ENCODE measurements at places on chromosomes 4 and X.

DNA sequence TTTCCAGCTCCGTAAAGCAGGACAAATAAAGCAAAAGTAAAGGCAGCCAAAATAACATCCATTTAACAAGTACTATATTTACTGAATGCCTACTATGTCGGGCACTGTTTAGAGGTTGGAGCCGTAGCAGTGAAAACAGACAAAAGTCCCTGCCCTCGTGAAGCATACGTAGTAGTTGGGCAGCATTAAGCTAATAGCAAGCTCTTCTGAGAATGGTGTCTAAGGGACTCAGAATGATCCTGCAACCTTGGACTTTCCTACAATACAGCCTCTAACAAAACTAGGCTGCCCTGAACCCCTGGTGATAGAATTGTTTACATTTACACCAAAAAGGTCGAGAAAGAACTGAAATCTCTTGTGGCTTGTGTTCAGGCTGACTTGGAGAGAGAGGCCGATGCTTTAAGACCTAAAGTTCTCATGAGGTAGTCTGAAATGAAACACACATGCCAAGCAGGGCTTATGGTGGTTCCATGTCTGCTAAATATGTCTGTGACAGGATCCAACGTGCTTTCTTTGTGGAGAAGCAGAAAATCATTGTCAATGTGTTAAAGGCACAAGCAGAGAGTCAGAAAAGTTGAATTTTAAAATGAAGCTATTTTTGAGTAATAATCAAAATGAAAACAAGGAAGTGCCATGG, 898 bp upstream of the PDGFC start:
- DNase-seq, result no peak

- peak; percentile 43 for DNase-seq
Observed at GRCh38 chr4:47106561-47106960, 75.2 kb downstream of the GABRB1 start.

DNA sequence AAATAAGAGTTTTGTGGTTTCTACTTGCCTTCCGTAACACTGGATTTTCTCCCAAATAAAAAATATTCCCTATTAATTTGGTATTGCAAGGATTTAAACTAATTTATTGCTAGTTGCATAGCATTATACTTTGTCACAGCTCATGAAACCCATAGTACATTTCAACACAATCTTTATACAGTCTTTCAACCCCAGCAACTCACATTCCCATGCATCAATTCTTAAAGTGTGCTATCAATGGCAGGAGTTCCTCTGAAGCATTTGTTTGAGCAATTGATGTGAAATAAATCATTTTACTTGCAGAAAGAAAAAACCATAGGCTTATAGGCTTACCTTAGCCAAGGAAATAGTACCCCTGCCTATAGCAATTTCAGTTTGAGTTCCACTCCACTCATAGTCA, 251.9 kb downstream of the PAPSS1 start:
- DNase-seq, result no peak

GRCh38 chrX:40182615-40183014, 84.9 kb upstream of the BCOR start:
- no peak for DNase-seq

GRCh38 chr4:56755901-56756300, 65.6 kb downstream of the SPINK2 start:
- DNase-seq, result no peak

- peak; percentile 18 for DNase-seq
Observed at GRCh38 chrX:17442898-17443297, 67.9 kb downstream of the NHS start.

GRCh38 chr4:145623831-145624230, 4.6 kb downstream of the MMAA start:
- peak; percentile 42 for DNase-seq

- DNase-seq, result no peak
Observed at GRCh38 chr4:6649216-6649615, 8.7 kb downstream of the MRFAP1 start.

DNA sequence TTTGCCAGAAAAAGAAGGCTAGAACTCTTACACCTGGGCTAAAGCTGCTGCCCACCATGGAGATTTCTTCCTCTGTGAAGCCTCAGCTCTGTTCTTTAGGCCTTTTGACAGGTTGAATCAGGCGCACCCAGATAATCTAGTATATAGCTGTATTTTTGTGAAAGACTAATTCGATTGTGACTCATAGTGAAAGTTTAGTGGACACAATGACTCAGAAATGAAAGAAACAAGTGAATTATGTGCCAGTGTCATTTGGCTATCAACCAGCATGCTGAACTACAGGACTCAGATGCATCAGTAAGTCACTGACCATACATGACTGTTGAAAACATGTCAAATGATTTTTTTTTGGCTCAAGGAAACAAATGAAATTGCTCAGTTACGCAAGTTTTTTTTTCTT, 425.4 kb downstream of the SLITRK2 start:
- no peak for DNase-seq

- peak; percentile 90 for DNase-seq
Observed at GRCh38 chr4:1842993-1843448, 12.9 kb downstream of the LETM1 start.

DNA sequence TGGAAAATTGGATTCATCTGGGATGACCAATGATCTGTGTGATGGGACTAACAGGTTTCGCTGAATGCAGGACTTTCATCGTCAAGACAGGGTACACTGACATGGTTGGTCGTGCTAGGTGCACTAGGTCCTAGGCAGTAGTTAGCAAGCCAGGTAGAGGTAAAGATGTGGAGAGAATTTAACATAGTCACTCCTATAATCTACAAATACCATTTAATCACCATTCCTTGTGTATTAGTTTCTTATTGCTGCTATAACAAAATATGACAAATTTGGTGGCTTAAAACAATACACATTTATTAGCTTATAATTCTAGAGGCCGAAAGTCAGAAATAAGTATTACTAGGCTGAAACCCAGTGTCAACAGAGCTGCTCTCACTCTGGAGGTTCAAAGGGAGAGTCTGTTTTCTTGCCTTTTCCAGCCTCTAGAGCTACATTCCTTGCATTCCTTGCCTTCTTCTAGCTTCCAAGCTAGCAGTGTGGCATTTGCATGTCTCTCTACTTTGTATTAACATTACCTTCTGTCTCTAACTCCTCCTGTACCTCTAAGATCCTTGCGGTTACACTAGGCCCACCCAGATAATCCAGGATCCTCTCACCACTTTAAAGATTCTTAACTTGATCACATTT, 98.7 kb upstream of the GRIA3 start:
- peak; percentile 19 for DNase-seq

DNA sequence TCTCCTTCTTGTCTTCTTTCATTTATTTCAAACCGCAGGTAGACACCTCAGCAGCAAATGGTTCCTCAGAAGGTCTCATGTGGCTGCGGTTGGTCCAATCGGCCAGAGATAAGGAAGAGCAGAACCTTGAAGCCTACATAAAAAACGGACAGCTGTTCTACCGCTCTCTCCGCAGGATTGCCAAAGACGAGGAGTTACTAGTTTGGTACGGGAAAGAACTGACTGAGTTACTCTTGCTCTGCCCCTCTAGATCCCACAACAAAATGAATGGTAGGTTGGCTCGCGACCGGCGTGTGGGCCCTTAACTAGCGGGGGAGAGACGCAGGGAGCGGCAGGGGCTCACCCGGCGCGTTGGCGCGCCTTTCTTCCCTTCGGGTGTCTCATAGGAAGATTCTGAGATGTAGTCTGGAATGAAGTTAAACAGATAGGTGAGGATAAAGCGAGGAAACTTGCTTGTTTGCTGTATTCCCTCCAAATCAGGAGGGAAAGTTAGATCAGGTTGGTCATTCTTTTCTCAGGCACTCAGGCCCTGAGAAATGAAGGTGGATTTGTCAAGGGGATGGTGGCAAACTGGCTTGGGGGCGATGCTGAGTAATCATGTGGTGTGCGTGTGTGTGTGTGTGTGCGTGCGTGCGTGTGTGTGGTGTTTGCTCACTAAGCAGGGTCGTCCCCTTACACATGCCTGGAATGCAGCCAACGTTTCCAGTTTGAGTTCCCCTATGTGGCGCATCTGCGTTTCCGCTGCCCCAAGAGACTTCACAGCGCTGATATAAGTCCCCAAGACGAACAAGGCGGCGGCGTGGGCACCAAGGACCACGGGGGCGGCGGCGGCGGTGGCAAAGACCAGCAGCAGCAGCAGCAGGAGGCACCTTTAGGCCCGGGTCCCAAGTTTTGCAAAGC, 4.2 kb downstream of the PRDM8 start:
- DNase-seq, result peak; percentile 76

GRCh38 chr4:3308691-3309090, 15.9 kb downstream of the RGS12 start:
- no peak for DNase-seq

GRCh38 chrX:8849458-8849857, 48.3 kb upstream of the FAM9A start:
- no peak for DNase-seq

DNA sequence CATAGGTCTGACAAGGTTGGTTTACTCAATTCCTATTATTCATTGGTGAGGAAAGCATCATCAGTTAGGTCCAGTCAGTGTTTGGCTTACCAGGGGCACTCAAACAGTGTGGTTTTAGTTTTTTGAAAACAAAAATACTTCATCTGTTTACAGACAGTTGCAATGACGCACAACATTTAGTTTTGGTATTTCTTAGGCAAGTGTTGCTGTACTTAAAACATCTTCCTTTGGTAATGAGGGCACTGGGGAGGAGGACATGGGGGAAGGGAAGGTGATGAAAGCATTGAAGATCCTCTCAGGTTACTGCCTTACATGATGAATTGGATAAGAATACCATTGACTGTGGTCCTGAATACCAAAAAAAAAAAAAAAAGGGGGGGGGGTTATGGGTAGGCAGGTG, 93.7 kb upstream of the MAOA start:
- no peak for DNase-seq

GRCh38 chr4:181650033-181650825, 593.0 kb upstream of the TENM3 start:
- peak; percentile 58 for DNase-seq

DNA sequence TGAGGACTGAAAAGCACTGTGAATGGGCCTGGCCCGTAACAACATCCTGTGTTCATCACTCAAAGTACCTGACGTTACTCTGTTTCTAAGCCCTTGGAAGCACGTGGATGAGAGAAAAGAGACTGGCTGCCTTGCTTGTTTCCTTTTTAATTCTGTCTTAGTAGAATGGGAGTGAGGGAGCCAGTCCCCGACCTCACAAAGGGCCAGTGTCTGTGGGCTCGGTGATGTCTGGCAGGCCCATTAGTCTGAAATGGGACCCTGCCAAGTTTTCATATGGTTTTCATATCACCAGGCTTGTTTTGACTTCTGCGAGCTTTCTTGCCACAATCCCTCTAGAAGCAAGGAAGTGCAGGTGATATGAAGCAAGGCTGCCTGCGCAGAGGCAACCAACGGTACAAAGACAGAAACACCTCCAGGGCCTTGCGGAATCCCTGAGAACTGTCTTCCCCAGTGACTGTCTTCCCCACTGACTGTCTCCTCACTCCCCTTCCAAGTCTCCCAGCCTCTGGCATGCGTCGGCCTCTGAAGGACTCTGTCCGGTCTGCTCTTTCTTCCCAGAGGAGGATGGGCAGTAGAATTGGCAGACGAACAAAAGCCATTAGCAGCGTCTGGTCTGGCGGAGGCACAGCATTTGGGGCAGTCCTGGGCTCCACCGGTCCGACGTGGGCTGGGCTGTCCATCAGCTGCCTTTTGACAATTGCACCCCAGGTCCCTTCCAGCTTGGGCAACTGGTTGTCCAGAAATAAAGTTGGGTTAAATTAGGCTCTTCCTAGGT, 20.2 kb upstream of the RASL11B start:
- peak; percentile 67 for DNase-seq

DNA sequence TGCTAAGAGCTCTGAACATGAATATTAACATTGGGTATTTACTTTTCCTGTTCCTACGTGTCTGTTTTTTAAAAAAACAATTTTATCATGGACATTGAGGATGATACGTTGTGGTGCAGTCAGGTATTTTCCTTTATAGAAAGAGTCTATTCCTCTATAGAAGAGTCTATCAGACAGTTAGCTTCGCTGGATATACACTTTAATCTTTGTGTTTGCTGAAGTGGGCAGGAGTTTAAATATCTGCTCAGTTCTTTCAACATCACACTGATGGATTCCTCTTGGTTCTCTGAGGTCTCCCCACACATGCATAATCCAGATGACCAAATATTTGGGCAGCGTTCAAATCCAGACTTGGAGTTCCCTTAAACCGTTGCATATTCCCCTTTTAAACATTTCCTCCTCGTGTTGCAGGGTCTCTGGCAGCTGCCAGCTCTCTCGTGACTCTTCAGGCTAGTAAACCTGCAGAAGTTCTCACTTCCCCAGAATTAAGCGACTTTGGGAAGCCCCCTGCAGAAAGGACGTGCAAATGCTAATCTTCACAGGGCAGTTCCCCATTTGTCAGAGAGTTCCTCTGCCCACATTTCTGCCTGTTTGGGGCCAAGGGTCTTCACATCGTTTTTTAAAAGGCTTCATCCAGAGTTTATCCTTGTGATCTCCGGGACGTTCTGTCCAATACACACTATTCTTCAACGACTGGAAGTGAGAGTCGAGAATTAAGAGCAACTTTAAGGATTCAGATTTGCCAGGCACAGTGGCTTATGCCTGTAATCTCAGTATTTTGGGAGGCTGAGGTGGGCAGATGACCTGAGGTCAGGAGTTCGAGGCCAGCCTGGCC, 20.5 kb upstream of the DHRSX start:
- DNase-seq, result no peak

DNA sequence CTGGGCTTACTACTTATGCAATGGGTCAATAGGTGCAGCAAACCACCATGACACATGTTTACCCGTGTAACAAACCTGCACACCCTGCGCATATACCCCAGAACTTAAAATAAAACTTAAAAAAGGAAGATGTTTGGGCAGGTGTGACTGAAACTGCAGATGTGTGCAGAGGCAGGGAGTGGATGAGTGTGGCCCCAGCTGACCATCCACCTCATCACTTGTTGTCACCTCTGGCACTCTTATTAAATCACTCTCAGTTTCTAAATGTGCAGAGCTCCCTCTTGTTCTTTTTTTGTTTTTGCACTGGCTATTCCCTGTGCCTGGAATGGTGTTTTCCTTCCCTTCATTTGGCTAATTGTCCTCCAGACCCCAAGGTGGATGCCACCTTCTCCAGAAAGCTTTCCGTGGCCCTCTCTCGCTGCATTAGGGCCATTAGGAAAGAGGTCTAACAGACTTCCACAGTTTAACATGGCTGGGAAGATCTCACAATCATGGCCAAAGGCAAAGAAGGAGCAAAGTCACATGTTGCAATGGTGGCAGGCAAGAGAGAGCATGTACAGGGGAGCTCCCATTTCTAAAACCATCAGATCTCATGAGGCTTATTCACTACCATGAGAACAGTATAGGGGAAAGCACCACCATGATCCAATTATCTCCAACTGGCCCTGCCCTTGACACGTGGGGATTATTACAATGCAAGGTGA, 58.5 kb downstream of the SLC2A9 start:
- DNase-seq, result no peak

DNA sequence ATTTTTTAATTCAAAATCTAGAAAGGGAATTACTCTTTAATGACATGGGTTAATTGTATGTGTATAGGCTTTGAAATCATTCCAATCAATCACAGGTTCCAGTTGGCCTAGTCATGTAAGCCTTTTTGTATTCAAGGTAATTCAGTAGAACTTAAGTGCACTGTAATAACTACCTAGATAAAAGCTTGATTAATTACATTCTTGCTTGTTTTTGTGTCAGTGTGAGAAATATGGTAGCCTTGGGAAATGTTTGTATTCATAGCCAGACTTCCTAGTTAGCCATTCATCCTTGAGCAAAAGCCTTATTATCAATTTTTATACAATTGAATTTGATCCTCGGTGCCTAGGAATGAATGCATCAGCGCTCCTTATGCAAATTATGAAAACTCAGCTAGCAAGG, 33.5 kb downstream of the TKTL2 start:
- no peak for DNase-seq
